Aorta (tissue), 5 donors: ENCODE measurements at places on chromosomes 4 and X. TPM values are rescaled to one million over a fixed set of nuclear protein-coding genes. Genes with fewer than 3 reads are reported as not detected.

CPZ gene
- 10.0 TPM for total RNA-seq

MAGEA1 gene
- not detected for total RNA-seq

CFP gene
- total RNA-seq, result 6.0 TPM

SYTL5 gene
- not detected for total RNA-seq

TET2 gene
- 40.3 TPM for total RNA-seq

ETDA gene
- total RNA-seq, result not detected

GRCh38 chr4:89021684-89022083, 35.3 kb downstream of the FAM13A start:
- DNase-seq, result no peak
- H3K4me1 ChIP-seq, result peaks cover 3% of the 10 kb centered on the region
- H3K27ac ChIP-seq, result no peak overlapping the region
- H3K36me3 ChIP-seq, result no peaks in the 10 kb centered on the region
- H3K27me3 ChIP-seq, result no peaks in the 10 kb centered on the region

DNA sequence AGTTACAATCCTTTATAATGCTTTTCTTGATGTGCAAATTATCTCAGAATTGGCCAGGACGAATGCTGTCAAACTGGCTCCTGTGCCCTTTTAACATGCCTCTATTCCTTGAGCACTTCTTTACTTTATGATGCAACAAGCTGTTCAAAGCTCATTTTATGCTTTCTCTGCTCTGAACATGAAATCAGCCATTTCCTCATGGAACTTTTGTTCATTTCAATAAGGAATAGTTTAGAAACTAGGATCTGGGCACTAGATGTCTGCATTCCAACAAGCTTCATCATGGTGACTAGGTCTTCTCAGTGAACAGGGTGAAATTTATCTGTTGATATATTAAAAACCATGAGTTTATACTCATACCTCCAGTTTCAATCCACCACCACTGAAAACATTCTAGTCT, 87.3 kb upstream of the TEX13A start:
- no peaks in the 10 kb centered on the region for H3K27me3 ChIP-seq
- no peak overlapping the region for H3K27ac ChIP-seq
- no peaks in the 10 kb centered on the region for H3K36me3 ChIP-seq
- H3K4me1 ChIP-seq, result no peaks in the 10 kb centered on the region
- DNase-seq, result no peak

DNA sequence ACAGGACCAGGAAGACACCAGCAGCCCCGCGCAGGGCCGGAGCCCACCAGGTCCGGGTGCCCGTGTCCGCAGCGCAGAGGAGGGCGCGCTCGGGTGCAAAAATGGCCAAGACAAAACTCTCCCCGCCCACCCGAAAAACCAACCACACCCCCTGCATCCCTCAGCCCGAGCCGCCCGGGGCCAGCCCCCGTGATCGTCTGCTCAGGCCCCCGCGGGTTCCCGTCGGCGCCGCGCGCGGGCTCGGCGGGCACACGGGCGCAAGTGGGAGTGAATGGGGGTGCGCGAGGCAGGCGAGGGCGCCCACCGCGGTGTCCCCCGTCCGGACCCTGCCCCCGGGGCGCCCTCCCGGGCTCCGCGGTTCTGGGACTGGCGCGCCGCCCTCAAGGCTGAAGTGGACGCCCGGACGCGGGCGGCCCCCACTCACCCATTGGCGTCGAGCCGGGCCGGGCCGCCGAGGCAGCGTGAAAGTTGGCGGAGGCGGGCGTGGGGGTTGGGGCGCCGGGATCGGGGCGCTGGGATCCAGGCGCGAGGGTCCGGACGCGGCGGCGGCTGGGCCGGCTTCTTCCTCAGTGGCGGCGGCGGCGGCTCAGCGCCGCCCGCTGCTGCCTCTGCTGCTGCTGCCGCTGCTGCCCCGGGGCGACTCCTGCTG, 393 bp downstream of the SH3KBP1 start:
- no peaks in the 10 kb centered on the region for H3K27me3 ChIP-seq
- no peak overlapping the region for H3K27ac ChIP-seq
- H3K36me3 ChIP-seq, result no peaks in the 10 kb centered on the region
- DNase-seq, result peak; percentile 63
- H3K4me1 ChIP-seq, result no peaks in the 10 kb centered on the region

- no peak for DNase-seq
- no peak overlapping the region for H3K27ac ChIP-seq
- H3K27me3 ChIP-seq, result no peaks in the 10 kb centered on the region
- H3K4me1 ChIP-seq, result no peaks in the 10 kb centered on the region
Observed at GRCh38 chr4:26162101-26162500, 158.7 kb upstream of the RBPJ start.

DNA sequence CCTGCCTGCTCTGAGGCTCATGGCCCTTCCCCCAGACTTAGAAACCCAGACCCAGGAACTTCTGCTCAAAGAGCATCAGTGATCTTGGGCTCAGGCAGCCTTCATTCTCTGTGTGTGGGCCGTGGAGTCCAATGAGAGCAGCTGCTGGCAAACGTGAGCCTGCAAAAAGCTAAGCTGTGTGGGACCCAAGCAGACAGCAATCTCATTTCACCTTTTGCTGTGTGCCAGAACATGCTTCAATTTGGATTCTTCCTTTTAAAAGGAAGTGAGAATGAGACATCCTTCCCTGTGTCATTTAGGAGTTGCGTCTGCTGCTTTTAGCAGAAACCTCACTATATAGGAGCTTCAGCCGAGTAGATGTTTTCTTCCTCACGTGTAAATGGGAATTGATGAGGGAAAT, 238.5 kb downstream of the EVC2 start:
- no peak overlapping the region for H3K27ac ChIP-seq
- H3K36me3 ChIP-seq, result no peaks in the 10 kb centered on the region
- no peaks in the 10 kb centered on the region for H3K4me1 ChIP-seq
- DNase-seq, result no peak

DNA sequence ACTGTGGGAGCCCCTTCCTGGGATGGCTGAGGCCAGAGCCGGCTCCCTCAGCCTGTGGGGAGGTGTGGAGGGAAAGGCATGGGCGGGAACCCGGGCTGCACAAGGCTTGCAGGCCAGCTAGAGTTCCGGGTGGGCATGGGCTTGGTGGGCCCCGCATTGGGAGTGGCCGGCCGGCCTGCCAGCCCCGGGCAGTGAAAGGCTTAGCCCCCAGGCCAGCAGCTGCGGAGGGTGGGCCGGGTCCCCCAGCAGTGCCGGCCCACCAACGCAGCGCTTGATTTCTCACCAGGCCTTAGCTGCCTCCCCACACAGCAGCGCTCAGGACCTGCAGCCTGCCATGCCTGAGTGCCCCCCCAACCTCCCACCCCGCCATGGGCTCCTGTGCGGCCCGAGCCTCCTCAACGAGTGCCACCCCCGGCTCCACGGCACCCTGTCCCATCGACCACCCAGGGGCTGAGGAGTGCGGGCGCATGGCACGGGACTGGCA, 78.0 kb downstream of the COX7B2 start:
- no peak overlapping the region for H3K27ac ChIP-seq
- no peaks in the 10 kb centered on the region for H3K27me3 ChIP-seq
- H3K4me1 ChIP-seq, result no peaks in the 10 kb centered on the region
- H3K4me3 ChIP-seq, result no peak overlapping the region
- H3K36me3 ChIP-seq, result no peaks in the 10 kb centered on the region
- DNase-seq, result peak; percentile 66

GRCh38 chr4:107131295-107131694, 95.2 kb upstream of the DKK2 start:
- no peaks in the 10 kb centered on the region for H3K36me3 ChIP-seq
- DNase-seq, result no peak
- no peaks in the 10 kb centered on the region for H3K27me3 ChIP-seq
- no peaks in the 10 kb centered on the region for H3K4me1 ChIP-seq

DNA sequence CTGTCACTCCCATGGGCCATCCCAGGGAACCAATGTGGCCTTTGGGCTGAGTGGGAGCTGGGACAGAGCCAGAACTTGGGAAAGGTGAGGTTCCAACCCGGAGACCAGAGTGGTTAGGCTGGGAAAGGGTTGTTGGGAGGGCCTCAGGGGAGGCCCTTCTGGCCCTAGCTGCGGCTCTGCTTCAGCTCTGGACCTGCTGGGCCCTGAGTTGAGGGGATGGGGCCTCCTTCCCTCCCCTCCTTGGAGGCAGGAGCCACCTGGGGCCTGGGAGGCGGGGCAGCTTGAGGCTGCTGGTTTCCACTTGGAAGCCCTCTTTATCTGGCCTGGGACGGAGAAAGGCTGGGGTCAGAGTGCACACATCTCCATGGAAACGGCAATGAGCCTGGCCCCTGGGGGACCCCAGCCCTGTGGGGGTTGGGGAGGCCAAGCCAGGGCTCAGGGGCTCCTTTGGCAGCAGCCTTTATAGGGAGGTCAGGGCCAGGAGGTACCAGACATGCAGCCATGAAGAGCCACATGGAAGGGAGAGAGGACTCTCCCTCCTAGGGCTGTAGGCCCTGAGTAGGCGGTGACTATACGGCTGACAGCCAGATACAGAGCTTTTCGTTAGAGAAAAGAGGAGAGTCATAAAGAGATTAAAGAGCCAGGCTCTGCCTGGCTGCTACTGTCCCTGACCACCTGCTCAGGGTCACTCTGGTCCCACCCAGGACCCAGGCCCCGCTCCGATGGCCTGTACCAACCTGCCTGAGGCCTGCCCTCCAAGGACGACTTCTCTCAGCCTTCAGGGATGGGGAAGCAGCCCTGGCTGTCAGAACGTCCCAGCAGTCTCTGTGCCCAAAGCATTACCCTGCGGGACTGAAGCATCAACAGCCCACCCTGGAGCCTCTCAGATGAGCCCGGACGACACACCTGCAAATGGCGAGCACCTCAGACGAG, 6.9 kb upstream of the NSD2 start:
- H3K4me1 ChIP-seq, result no peaks in the 10 kb centered on the region
- DNase-seq, result no peak
- no peaks in the 10 kb centered on the region for H3K27me3 ChIP-seq
- H3K4me3 ChIP-seq, result no peak overlapping the region
- no peaks in the 10 kb centered on the region for H3K36me3 ChIP-seq

GRCh38 chr4:84433633-84434222, 65.4 kb downstream of the NKX6-1 start:
- H3K36me3 ChIP-seq, result no peaks in the 10 kb centered on the region
- no peak for DNase-seq
- H3K27ac ChIP-seq, result no peak overlapping the region
- H3K4me3 ChIP-seq, result no peak overlapping the region
- no peaks in the 10 kb centered on the region for H3K27me3 ChIP-seq

DNA sequence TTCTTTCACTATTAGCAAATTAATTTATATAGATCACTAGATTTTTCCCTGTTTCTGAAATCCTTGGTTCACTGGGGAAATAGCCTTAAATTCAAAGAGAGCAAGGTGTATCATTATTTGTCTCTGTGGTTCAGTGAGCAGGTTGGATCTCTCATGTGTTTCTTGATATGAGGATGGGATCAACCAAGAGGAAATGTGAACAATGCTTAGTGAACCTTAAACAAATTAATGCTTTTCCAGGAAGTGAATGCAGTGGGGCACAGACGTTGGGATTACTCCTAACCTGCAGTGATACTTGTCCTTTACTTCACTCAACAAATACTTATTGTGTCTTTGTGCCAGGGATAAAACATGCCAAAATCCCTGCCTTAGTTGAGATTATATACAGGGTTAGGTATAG, 193.2 kb downstream of the SHROOM3 start:
- H3K4me3 ChIP-seq, result no peak overlapping the region
- DNase-seq, result no peak
- peaks cover 10% of the 10 kb centered on the region for H3K4me1 ChIP-seq
- H3K36me3 ChIP-seq, result peaks cover 3% of the 10 kb centered on the region

DNA sequence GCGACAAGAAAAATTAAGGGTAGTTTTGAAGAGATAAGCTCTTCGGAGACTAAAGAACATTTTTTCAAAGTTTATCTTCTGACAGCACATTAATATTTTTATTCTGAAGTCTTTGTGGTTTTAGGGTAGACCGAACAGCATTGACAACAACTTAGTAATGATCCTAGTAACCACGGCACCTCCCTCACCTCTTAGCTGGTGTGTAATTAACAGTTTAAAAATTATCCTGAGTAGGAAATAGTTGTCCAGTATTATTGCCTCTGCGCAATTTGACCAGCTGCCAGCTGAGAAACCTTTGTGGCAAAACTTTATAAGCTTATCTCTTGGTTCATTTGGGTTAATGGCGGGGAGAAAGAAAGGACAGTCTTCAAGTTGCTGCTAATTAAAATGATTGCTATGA, 213.6 kb downstream of the CBLL2 start:
- no peak overlapping the region for H3K4me3 ChIP-seq
- no peaks in the 10 kb centered on the region for H3K27me3 ChIP-seq
- no peak for DNase-seq
- H3K27ac ChIP-seq, result no peak overlapping the region
- no peaks in the 10 kb centered on the region for H3K36me3 ChIP-seq
- H3K4me1 ChIP-seq, result no peaks in the 10 kb centered on the region

- DNase-seq, result no peak
- no peaks in the 10 kb centered on the region for H3K27me3 ChIP-seq
- H3K4me3 ChIP-seq, result no peak overlapping the region
- no peak overlapping the region for H3K27ac ChIP-seq
- no peaks in the 10 kb centered on the region for H3K36me3 ChIP-seq
Observed at GRCh38 chr4:78953769-78954666, 14.8 kb upstream of the PAQR3 start.

- H3K4me3 ChIP-seq, result no peak overlapping the region
- no peaks in the 10 kb centered on the region for H3K27me3 ChIP-seq
- H3K4me1 ChIP-seq, result no peaks in the 10 kb centered on the region
- H3K36me3 ChIP-seq, result no peaks in the 10 kb centered on the region
- no peak for DNase-seq
Observed at GRCh38 chrX:155611302-155611701, 1.4 kb downstream of the TMLHE start.

DNA sequence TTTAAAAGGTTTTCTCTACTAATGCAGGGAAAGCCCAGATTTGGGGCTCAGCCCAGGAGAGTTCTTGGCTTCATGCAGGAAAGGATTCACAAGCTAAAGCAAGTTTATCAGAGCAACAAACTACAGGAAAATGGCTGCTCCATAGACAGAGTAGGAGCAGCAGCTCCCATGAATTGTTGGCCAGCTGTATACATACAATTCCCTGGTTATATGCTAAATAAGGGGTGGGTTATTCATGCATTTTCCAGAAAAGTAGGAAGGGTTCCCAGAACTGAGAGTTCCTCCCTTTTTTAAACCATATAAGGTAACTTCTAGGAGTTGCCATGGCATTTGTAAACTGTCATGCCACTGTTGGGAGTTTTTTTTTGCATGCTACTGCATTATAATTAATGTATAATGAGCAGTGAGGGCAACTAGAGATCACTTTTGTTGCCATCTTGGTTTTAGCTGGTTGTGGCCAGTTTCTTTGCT, 2.6 kb downstream of the C4orf33 start:
- no peak for DNase-seq
- no peak overlapping the region for H3K4me3 ChIP-seq
- no peak overlapping the region for H3K27ac ChIP-seq
- H3K27me3 ChIP-seq, result no peaks in the 10 kb centered on the region
- no peaks in the 10 kb centered on the region for H3K36me3 ChIP-seq

- no peaks in the 10 kb centered on the region for H3K36me3 ChIP-seq
- peak within 1 kb of the TSS; percentile 86 for H3K4me3 ChIP-seq
- H3K27me3 ChIP-seq, result no peaks in the 10 kb centered on the region
- no peak within 1 kb of the TSS for H3K27ac ChIP-seq
- peak; percentile 89 for DNase-seq
Observed at GRCh38 chr4:153466081-153466948, at the start of gene TMEM131L. TMEM131L (plus strand) TSS chr4:153466360; CDS start chr4:153466398, 38 bp downstream.
